ENCODE measurements at places on chromosomes 4 and X. TPM values are rescaled to one million over a fixed set of nuclear protein-coding genes. Genes with fewer than 3 reads are reported as not detected.
A peak's percentile ranks its signal among the peaks of the same experiment; 100 is the strongest.

- no peaks in the 10 kb centered on the region for H3K27me3 ChIP-seq
- no peak for DNase-seq
- no peak overlapping the region for H3K4me3 ChIP-seq
- no peaks in the 10 kb centered on the region for H3K4me1 ChIP-seq
These were observed 250.7 kb downstream of the THOC2 start for GRCh38 chrX:123481913-123482851.

GRCh38 chr4:141860974-141861373, 224.6 kb downstream of the IL15 start:
- H3K4me1 ChIP-seq, result no peaks in the 10 kb centered on the region
- H3K27ac ChIP-seq, result no peak overlapping the region
- H3K36me3 ChIP-seq, result no peaks in the 10 kb centered on the region
- no peaks in the 10 kb centered on the region for H3K27me3 ChIP-seq
- H3K4me3 ChIP-seq, result no peak overlapping the region

- no peak for DNase-seq
- no peaks in the 10 kb centered on the region for H3K27me3 ChIP-seq
- H3K4me1 ChIP-seq, result no peaks in the 10 kb centered on the region
- H3K27ac ChIP-seq, result no peak overlapping the region
These were observed 23.9 kb upstream of the ASB5 start for GRCh38 chr4:176292920-176293319.

DNA sequence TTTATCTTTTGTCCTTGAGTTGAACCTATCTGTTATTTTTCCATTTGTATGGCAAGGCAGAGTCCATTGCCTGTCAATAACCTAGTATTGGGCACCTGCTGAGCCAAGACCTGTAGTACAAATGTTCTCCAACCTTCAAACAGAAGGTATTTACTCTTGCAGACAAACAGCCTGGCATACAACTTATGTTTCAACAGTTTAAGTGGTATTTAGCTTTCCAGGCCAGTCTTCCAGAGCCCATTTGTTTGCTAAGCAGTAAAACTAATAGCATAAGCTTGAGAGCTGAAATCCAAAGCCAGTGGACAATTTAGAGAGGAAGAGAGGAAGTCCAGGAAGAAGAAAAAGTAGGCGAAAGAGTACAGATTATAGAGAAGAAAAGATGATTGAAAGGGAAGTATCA, 979.3 kb downstream of the GLUD2 start:
- H3K4me3 ChIP-seq, result no peak overlapping the region
- no peaks in the 10 kb centered on the region for H3K27me3 ChIP-seq
- no peak overlapping the region for H3K27ac ChIP-seq
- H3K36me3 ChIP-seq, result no peaks in the 10 kb centered on the region

- peak overlapping the region; percentile 16 for H3K4me3 ChIP-seq
- H3K4me1 ChIP-seq, result no peaks in the 10 kb centered on the region
- H3K27me3 ChIP-seq, result peaks cover 15% of the 10 kb centered on the region
- no peak for DNase-seq
- H3K27ac ChIP-seq, result no peak overlapping the region
- H3K36me3 ChIP-seq, result no peaks in the 10 kb centered on the region
These were observed 19.3 kb upstream of the CSF2RA start for GRCh38 chrX:1249101-1249887.

GRCh38 chr4:163042306-163042705, 124.4 kb downstream of the NAF1 start:
- H3K4me3 ChIP-seq, result no peak overlapping the region
- no peak overlapping the region for H3K27ac ChIP-seq
- H3K36me3 ChIP-seq, result no peaks in the 10 kb centered on the region
- no peaks in the 10 kb centered on the region for H3K4me1 ChIP-seq

DNA sequence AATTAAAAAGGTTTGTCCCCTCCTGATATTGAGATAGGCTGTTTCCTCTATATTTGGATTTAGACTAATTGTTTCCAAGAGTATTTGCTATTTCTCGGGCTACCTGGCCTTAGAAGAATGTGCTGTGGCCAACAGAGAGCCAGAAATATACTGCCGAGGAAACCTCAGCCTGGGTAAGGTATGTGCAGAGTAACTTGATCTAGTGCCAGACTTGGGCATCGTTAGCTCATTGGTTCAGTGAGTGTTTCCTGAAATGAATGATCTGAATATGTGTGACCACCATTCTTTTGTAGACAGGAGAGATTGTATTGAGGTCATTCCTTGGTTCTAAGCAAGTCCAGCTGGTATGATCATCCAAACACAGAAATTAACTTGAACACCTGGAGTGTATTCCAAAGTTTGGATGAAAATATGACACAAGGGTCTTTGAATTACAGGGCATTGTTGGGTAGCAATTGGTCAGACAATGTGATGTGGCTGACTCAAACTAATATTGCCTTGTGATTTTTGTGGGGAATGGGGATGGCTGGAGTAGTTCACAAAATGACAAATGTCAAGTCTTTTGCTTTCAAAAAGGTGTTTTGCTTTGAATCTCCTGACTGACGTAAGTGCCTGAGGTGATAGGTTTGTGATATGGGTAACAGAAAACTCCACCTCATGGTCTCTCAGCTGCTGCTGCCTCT, 100.2 kb upstream of the CXCL13 start:
- H3K4me3 ChIP-seq, result no peak overlapping the region
- no peaks in the 10 kb centered on the region for H3K36me3 ChIP-seq
- no peak overlapping the region for H3K27ac ChIP-seq
- no peak for DNase-seq
- H3K27me3 ChIP-seq, result no peaks in the 10 kb centered on the region
- no peaks in the 10 kb centered on the region for H3K4me1 ChIP-seq

DNA sequence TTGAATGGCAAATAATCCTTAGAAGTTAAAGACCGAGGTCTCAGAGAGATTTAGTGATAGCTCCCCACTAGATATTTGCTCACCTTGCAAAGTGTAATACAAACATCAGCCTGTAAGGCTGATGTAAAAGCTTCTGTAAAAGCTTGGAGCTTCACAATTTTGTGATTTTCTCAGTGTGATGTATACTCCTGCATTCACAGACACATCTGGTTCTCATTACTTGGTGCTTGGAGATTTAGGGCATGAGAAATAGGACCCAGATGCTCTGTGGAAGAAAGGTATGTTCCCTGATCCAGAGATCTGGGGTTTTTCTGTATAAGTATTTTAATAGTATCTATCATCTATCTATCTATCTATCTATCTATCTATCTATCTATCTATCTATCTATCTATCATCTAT, 1664.3 kb downstream of the C4orf33 start:
- H3K36me3 ChIP-seq, result no peaks in the 10 kb centered on the region
- DNase-seq, result no peak
- no peak overlapping the region for H3K27ac ChIP-seq
- no peak overlapping the region for H3K4me3 ChIP-seq
- H3K27me3 ChIP-seq, result no peaks in the 10 kb centered on the region

GRCh38 chrX:134373736-134374135, 86.2 kb upstream of the HPRT1 start:
- no peaks in the 10 kb centered on the region for H3K36me3 ChIP-seq
- H3K4me1 ChIP-seq, result no peaks in the 10 kb centered on the region
- peak overlapping the region; percentile 89 for H3K27ac ChIP-seq
- no peak for DNase-seq
- no peaks in the 10 kb centered on the region for H3K27me3 ChIP-seq

GRCh38 chr4:8238515-8239053, 31.0 kb upstream of the HTRA3 start:
- no peak overlapping the region for H3K27ac ChIP-seq
- DNase-seq, result no peak
- no peaks in the 10 kb centered on the region for H3K36me3 ChIP-seq
- H3K4me3 ChIP-seq, result no peak overlapping the region
- no peaks in the 10 kb centered on the region for H3K27me3 ChIP-seq

- DNase-seq, result no peak
- no peaks in the 10 kb centered on the region for H3K27me3 ChIP-seq
- no peaks in the 10 kb centered on the region for H3K36me3 ChIP-seq
- H3K4me1 ChIP-seq, result no peaks in the 10 kb centered on the region
These were observed 1473.4 kb downstream of the RPA4 start for GRCh38 chrX:98357146-98357545.

DNA sequence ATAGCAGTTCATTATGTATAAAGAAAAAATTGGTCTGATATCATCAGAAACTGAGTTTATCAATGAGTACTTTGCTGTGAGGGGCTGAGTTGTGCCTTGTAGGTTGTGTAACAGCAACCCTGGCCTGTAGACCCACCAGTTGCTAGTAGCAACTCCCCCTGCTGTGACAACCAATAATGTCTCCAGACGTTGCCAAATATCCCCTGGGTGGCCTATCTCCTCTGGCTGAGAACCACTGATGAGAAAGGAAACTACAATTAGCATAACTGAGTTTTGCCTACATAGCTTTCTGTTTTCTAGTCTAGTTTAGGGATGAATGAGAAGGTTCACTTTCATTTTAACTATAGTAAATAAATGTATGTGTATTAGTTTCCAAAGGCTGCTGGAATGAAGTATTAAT, 234.1 kb downstream of the CPE start:
- H3K27me3 ChIP-seq, result no peaks in the 10 kb centered on the region
- no peaks in the 10 kb centered on the region for H3K4me1 ChIP-seq
- no peak overlapping the region for H3K4me3 ChIP-seq
- DNase-seq, result no peak
- H3K36me3 ChIP-seq, result no peaks in the 10 kb centered on the region

GRCh38 chr4:157824021-157824420, 348.8 kb downstream of the GASK1B start:
- peak overlapping the region; percentile 27 for H3K4me3 ChIP-seq
- H3K27ac ChIP-seq, result peak overlapping the region; percentile 75
- H3K4me1 ChIP-seq, result no peaks in the 10 kb centered on the region
- no peaks in the 10 kb centered on the region for H3K27me3 ChIP-seq
- H3K36me3 ChIP-seq, result no peaks in the 10 kb centered on the region

DNA sequence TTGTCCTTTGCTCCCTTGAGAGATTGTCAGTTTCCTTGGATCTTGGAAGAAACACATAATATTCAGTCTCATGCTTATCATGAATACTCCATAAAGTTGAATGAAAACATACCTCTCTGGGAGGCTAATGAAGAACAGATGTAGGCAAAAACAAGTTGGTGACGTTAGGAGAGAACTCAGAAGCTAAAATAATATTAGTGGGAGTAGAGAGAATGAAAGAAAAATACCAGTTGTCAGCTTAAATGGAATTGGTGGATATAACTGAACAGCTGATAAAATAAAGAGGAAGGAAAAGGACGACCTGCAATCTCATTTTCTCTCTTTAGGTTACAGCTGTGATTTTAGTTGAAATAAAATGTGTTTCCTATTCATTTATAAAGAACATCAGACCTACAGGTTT, 124.8 kb downstream of the SNCA start:
- no peak overlapping the region for H3K27ac ChIP-seq
- H3K4me3 ChIP-seq, result no peak overlapping the region
- H3K27me3 ChIP-seq, result no peaks in the 10 kb centered on the region
- no peaks in the 10 kb centered on the region for H3K36me3 ChIP-seq
- H3K4me1 ChIP-seq, result no peaks in the 10 kb centered on the region
- DNase-seq, result no peak

DNA sequence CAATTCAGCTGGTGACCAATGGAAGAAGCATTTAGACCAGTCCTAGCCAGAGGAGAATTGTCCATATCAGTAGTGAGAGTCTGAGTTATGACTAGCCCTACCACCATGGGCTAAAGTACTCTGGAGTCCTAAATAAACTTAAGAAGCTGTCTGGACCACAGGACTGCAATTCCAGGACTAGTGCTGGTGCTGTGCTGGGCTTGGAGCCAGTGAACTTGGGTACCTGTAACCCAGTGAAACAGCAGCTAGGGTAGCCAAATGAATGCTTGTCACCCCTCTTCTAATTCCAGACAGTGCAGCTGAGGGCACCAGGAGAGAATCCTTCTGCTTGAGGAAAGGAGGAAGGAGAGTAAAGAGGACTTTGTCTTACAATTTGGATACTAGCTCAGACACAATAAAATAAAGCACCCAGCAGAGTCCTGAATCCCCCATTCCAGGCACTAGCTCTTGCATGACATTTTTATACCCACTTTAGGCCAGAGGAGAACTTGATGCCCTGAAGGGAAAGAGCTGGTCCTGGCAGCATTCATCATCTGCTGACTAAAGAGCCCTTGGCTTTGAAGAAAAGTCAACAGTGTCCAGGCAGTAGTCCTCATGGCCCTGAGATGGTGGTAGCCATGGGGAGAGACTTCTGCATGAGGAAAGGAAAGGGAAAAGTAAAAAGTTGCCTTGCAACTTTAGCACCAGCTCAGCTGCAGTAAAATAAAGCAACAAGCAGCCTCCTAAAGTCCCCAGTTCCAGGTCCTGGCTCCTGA, 2675.7 kb downstream of the PCDH7 start:
- H3K4me3 ChIP-seq, result no peak overlapping the region
- DNase-seq, result no peak
- H3K27me3 ChIP-seq, result no peaks in the 10 kb centered on the region

DNA sequence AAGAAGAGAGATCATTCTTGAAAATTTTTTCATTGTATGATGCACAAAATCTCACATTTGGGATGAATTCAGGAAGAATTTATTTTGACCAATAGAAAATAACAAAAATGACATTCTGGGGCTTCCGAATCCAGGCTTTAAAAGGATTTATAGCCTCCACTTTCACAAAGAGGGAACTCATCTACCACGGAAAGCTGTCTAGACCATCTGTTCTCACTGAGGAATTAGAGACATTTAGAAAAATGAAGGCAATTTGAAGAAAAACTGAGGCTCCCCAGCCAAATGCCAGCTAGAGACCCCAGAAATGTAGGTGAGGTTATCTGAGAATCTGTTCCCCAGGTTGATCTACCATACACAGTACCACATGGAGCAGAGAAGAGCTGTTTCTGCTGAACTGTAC, 464.3 kb downstream of the TMA16 start:
- DNase-seq, result no peak
- H3K27me3 ChIP-seq, result no peaks in the 10 kb centered on the region
- no peaks in the 10 kb centered on the region for H3K36me3 ChIP-seq
- H3K4me1 ChIP-seq, result no peaks in the 10 kb centered on the region
- no peak overlapping the region for H3K4me3 ChIP-seq
- no peak overlapping the region for H3K27ac ChIP-seq

- H3K4me1 ChIP-seq, result peaks cover 11% of the 10 kb centered on the region
- H3K4me3 ChIP-seq, result no peak overlapping the region
- H3K27me3 ChIP-seq, result no peaks in the 10 kb centered on the region
- H3K36me3 ChIP-seq, result no peaks in the 10 kb centered on the region
- no peak for DNase-seq
These were observed 23.2 kb upstream of the RASL11B start for GRCh38 chr4:52838729-52839586.

- no peak for DNase-seq
- H3K36me3 ChIP-seq, result no peaks in the 10 kb centered on the region
- H3K4me3 ChIP-seq, result no peak overlapping the region
- no peaks in the 10 kb centered on the region for H3K27me3 ChIP-seq
- no peaks in the 10 kb centered on the region for H3K4me1 ChIP-seq
- no peak overlapping the region for H3K27ac ChIP-seq
These were observed 377.1 kb upstream of the HS3ST1 start for GRCh38 chr4:11805842-11806241.

The CDKL5 gene
- total RNA-seq, result 14.3 TPM

The SMIM43 gene
- total RNA-seq, result not detected

The DCHS2 gene
- not detected for total RNA-seq

The SMIM10L2A gene
- total RNA-seq, result 1.1 TPM

The ACTRT1 gene
- total RNA-seq, result not detected

The ADH1C gene
- 8.8 TPM for total RNA-seq

The MANBA gene
- total RNA-seq, result 47.8 TPM

The BEX1 gene
- total RNA-seq, result 1.3 TPM

The POLN gene
- total RNA-seq, result 4.3 TPM

The LANCL3 gene
- 0.59 TPM for total RNA-seq

The TMPRSS11B gene
- not detected for total RNA-seq

The GPRASP2 gene
- 16.2 TPM for total RNA-seq

The SULT1B1 gene
- 0.88 TPM for total RNA-seq

The SLITRK2 gene
- total RNA-seq, result 0.15 TPM
